ENCODE measurements at places on chromosomes 5 and 9.

DNA sequence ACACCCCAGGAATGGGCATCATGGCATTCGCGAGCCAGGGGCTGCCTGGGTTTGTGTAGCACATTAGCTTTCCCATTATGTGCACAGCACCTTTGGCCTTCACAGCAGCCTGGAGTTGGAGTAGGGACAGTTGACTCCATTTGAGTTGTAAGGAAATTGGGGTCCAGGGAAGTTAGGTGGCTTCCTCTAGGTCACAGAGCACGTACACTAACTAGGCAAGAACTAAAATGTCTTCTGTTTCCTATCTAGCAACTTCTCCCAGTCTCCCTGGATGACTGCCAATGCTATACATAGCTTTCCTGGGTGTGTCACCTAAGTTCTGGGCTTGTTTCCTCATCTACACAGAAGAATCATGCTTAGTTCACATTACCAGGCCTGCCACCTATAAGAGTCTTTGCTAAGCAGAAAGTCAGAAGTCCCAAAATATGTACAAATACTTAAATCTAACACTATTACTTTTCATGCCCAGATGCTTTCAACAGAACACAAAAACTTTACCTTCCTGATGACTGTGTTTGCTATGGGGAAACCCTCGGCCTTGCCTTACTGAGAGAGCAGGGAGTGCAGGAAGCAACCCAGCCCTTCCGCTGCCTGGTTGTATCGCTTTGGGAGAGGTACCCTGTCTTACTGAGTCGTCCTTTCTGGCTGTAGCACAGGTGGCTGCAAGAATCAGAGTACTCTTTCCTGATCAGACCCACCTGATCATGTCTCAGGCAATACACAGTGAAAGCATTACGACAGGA, 12.0 kb downstream of the MACROH2A1 start:
- no peak for DNase-seq

GRCh38 chr9:131420980-131421624, 27.2 kb downstream of the PRRC2B start:
- no peak for DNase-seq

DNA sequence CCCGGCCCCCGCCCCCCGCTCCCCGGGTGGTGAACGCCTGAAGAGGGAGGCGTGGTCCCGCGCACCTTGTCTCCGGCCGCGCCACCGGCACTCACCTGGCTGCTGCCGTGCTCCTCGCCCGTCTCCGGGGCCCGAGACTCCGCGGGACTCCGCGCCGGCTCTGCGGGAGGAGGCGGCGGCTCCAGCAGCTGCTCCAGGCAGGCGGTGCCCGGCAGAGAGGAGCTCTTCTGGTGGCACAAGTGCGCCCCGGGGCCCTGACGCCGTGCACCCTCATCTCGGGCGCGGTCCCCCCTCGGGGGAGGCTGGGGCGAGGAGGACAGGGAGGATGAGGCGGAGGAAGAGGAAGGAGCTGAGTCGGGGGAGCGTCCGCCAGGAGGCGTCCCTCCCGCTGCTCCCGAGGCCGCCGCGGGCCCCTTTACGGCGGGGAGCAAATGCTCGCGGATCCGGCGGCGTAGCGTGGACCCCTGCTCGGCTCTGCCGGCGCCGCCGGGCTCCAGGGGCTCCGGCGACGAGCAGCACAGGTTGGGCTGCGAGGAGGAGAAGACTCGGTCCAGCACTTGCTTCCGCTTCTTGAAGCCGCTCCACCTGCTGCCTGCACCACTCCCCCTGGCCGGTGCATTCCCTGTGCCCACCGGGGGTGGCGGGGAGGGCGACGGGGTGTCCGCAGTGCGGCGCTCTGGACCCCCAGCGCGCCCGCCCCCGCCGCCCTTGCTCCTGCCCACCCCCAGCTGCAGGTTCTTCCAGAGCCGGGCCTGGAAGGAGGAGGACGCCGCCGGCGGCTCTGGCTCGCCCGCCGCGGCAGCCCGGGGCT, 928 bp downstream of the MCTP1 start:
- DNase-seq: peak; percentile 19

- no peak for DNase-seq
These were observed 108.6 kb downstream of the ACER2 start for GRCh38 chr9:19517202-19517942.

DNA sequence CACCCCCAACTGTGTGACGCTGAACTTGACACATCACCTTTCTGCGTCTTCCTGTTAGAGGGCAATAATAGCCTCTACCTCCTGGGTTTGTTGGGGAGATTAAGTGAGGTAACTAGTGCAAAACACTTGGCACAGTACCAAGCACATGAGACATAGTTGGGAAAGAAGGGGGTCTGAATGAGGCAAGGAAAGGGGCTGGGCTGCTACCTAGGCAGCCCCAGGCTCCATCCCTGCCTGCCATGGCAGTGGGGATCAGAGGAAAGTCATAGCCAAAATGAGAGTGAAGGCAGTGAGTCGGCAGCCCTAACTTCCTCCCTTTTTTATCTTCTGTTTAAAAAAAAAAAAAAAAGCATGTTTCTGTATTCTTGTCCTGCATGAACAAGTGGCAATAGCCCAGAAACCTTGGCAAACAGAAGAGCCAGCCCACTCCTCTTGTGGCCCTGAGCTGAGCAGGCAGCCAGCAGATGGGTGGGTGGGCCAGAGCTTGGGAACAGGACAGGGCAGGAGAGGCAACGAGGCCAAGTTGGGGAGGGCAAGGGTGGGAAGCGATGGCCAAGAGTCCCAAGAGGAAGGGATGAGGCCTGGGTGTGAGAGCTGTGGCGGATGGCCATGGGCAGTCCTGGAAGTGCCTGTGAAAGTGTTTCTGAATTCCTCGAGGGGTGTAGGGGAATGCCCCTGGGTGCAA, 11.4 kb downstream of the CAMK2A start:
- no peak for DNase-seq

DNA sequence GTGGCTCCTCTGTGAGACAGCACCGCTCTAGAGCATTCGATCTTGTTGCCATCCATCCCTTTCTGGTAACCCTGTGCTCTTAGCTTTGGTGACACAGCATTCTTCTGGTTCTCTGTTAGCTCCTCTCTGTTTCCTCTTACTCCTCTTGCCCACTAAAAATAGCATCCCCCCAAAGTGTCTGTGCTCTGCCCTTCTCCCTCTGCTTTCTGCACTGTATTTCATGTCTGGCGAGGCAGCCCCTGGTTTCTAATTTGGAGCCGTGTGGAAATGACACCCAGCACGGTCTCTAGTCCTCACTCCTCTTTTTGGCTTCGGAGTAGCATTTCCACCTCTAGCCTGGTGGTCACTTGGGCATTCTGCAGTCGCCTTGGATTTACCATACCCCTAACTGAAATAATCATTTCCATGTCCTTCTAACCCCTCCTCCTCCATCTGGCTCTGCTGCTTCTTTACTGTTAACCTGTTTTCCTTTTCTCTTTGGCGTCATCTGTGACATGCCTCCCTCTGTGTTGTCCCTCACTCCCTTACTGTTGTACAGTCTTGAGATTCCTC, 23.8 kb downstream of the NPR3 start:
- DNase-seq: peak; percentile 61

- DNase-seq: no peak
These were observed 83.9 kb upstream of the HSPA9 start for GRCh38 chr5:138659121-138659520.

- no peak for DNase-seq
These were observed 709.8 kb downstream of the KCTD16 start for GRCh38 chr5:144880513-144880912.

DNA sequence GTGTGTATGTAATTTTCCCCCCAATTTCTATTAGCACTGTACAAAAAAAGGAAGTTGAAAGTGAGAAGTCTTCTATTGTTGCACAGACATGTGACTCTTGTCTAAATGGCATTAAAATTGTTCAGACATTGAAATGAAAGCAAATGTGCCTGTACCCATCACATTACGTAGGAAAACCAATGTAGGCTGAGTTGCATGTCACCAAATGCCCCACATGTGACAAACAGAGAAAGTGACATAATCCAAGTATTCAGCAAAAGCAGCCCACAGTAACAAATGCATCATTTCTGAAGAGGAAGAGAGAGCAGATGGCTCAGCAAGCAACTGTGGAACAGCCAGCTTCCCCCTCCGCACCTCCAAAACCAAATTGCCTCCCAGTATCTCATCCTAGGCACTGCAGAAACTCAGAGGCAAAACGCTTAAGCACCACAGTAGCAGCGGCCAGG, 161.5 kb upstream of the NR4A3 start:
- no peak for DNase-seq

DNA sequence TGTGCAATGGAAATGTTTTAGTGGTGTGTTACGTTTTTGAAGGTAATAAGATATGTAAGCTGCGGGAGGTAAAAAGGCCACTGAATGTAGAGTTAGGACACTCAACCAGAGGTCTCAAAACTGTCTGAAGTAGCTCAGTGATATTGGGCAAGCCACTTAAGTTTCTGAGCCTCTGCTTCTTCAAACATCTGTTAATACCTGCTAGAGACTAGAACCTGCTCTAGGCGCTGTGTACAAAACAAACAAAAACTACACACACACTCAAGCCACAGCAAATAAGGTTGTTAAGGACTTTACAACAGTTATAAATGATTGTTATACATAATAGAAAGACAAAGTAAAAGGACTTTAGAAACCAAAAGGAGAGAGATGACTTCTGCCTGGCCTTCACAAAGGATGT, 24.6 kb upstream of the FAM240B start:
- no peak for DNase-seq

GRCh38 chr5:169171515-169171914, 129.4 kb downstream of the SLIT3 start:
- DNase-seq: no peak

- DNase-seq: no peak
These were observed 130.8 kb downstream of the SEMA5A start for GRCh38 chr5:9415091-9415490.

GRCh38 chr9:88538311-88539085, 3.5 kb downstream of the NXNL2 start:
- no peak for DNase-seq

- DNase-seq: no peak
These were observed 371.3 kb downstream of the DMRT2 start for GRCh38 chr9:1421436-1421835.

GRCh38 chr5:15703901-15704300, 203.9 kb downstream of the FBXL7 start:
- no peak for DNase-seq

DNA sequence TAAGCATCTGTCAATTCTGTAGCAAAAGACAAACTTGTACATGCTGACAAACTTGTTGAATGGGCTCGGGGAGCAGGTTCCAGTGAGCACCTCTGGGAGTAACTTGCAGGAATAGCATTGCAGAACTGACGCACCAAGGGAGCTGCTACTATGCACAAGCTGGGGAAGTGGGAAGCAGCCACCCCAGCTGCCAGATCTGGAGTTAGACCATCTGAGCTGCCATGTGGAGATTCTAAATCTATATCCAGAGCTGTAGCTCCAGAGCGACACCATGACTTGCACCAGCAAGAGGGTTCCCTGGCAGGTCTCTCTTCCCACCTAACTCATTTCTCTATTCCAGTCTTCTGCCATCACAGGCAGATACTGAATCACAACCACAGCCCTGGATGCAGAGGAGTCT, 346.0 kb upstream of the PANK3 start:
- DNase-seq: no peak

GRCh38 chr5:167104351-167104750, 1187.1 kb upstream of the WWC1 start:
- DNase-seq: no peak

- no peak for DNase-seq
These were observed 46.7 kb downstream of the TGFBI start for GRCh38 chr5:136075466-136075891.
